ENCODE measurements at places on chromosomes 12 and 14. TPM values are rescaled to one million over a fixed set of nuclear protein-coding genes. Genes with fewer than 3 reads are reported as not detected.

Gene HOTAIR
- total RNA-seq, result not detected

Gene ESR2
- total RNA-seq, result not detected

Gene PMEL
- 0.44 TPM for total RNA-seq

Gene SLC4A8
- 0.06 TPM for total RNA-seq

Gene TAS2R46
- not detected for total RNA-seq

Gene SRGAP1
- 17.4 TPM for total RNA-seq

Gene LHX5
- total RNA-seq, result not detected

Gene KCNMB4
- total RNA-seq, result 2.4 TPM

Gene MYO1H
- total RNA-seq, result not detected

Gene FAM90A1
- 0.25 TPM for total RNA-seq

Gene POTEG
- total RNA-seq, result not detected

Gene IL31
- not detected for total RNA-seq

Gene CCDC175
- not detected for total RNA-seq

Gene PTPN21
- total RNA-seq, result 8.5 TPM

Gene SERPINA12
- total RNA-seq, result not detected

Gene METTL1
- total RNA-seq, result 10.1 TPM

Gene FOXG1
- total RNA-seq, result 0.05 TPM

Gene GZMH
- not detected for total RNA-seq

Gene CCDC38
- not detected for total RNA-seq

Gene ACYP1
- 4.2 TPM for total RNA-seq

Gene LRTM2
- total RNA-seq, result not detected

Gene BEST3
- not detected for total RNA-seq

Gene EFS
- 8.9 TPM for total RNA-seq

Gene IL22
- not detected for total RNA-seq

Gene UNG
- 17.6 TPM for total RNA-seq

Gene GLRX5
- 29.9 TPM for total RNA-seq

Gene CLBA1
- 6.6 TPM for total RNA-seq

Gene CLEC4E
- not detected for total RNA-seq

Gene FOXJ2
- total RNA-seq, result 10.3 TPM

Gene FBLN5
- 124 TPM for total RNA-seq

Gene TBX3
- 6.5 TPM for total RNA-seq

Gene SIX1
- 0.20 TPM for total RNA-seq

Gene TPPP2
- not detected for total RNA-seq

Gene OASL
- total RNA-seq, result 0.37 TPM

Gene DGKA
- total RNA-seq, result 39.6 TPM

Gene CLEC4D
- not detected for total RNA-seq

Gene RPL41
- total RNA-seq, result 4,110 TPM

Gene TNFRSF1A
- 506 TPM for total RNA-seq

Gene PLD4
- total RNA-seq, result not detected

Gene CCDC88C
- total RNA-seq, result 1.6 TPM

Gene RILPL1
- total RNA-seq, result 14.2 TPM

Gene GDF3
- total RNA-seq, result not detected

Gene ALDH6A1
- 32.1 TPM for total RNA-seq

Gene CLEC1B
- not detected for total RNA-seq

Gene TMEM132C
- 6.5 TPM for total RNA-seq

All from cardiac ventricle fibroblast (primary cell).